ENCODE measurements at places on chromosomes 4 and X.

DNA sequence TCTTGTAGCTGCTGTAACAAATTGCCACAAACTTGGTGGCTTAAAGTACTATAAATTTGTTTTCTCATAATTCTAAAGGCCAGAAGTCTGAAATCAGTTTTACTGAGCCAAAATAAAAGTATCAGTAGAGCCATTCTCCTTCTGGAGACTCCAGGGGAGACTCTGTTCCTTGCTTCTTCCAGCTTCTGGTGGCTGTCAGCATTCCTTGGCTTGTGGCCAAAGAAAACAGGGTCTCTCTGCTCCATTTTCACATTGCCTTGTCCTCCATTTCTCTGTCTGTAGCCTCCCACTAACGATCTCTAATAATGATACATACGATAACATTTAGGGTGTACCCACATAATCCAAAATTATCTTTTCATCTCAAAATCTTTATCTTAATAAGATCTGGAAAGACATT, 200.4 kb downstream of the MAB21L2 start:
- no peak for DNase-seq

DNA sequence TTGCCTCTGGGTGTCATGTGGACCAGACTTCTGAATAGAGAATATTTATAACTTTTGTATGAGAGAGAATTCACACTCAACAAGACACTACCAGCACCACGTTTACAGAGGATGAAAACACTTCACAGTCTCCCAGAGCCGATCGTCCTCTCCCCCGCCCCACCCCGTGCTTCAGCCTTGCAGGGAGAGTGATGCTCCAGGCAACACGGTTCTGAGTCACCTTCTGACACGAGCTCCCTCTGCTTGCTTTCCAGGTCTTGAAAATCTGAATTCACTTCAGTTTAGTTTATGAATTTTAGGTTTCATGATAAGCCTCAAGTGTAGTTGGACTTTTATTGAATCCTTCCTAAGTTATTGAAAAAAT, 59.8 kb downstream of the CPLX1 start:
- DNase-seq: no peak

DNA sequence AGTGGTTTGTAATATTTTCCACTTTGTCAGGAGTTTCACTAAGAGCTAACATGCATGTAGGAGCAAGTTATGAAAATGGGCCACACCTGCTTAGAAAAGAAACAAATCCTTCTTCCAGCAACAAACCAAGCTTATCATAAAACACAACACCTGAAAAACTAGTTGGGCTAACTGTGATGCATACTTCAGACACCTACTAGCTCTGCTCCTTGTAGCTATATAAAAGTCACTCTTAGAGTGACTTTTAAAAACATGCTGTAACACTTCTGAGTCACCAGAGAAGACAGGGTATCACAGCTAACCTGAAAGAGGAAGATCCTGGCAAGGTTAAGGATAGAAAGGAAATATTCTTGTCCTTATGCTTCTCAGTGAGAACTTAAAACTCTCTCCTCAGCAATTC, 3.6 kb upstream of the SLAIN2 start:
- no peak for DNase-seq

GRCh38 chrX:50762578-50762977, 51.4 kb downstream of the SHROOM4 start:
- no peak for DNase-seq
